NCI-H2029 (cell line): ENCODE measurements at places on chromosomes 6 and 20.
A peak's percentile ranks its signal among the peaks of the same experiment; 100 is the strongest.

DNA sequence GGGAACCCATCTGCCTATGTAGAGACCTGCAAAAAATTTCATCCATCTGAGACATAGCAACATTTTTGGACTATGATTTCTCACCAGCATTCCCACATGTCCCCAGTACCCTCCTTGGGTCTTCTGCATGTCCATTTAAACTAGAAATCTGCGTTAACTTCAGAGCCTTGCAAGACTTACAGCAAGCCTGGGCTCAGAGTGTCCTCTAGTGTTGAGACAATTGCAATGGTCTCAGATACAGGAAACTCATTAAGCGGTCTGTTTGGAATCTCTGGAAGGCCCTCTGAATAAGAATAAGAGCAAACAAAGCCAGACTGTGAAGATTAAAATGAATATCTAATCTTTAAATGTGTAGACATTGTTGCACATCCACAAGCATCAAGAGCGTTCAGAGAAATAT is 20.5 kb upstream of the PI3 start:
- no peak for DNase-seq

DNA sequence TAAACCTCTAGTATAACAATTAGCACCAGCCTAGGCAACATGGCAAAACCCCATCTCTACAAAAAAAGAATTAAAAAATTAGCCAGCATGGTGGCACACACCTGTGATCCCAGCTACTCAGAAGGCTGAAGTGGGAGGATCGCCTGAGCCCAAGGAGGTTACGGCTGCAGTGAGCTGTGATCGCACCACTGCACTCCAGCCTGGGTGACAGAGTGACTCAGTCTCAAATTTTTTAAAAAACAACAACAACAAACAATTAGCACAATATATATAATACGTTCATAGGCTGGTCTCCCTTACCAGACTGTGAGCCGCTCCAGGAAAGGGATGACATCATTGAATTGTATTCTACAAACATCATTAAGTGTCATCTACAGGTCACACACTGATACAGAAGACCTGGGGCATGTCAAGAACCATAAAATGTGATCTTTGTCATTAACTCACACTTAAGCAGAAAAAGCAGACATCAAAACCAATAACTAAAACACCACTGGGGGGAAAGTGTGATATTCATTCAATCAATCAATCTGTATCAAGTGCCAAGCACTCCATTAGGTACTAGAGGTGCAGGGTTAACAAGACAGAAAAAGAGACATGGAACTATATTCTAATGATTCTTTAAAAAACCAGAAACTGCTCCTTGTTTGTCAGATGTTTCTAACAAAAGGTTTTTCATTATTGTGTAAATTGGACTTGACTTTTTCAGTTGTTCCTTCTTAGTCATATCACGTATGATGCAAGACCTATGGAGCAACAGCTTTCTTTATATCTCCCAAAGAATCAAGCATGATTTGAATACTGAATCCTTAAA is 17.8 kb downstream of the MAP3K5 start:
- peak; percentile 15 for DNase-seq

DNA sequence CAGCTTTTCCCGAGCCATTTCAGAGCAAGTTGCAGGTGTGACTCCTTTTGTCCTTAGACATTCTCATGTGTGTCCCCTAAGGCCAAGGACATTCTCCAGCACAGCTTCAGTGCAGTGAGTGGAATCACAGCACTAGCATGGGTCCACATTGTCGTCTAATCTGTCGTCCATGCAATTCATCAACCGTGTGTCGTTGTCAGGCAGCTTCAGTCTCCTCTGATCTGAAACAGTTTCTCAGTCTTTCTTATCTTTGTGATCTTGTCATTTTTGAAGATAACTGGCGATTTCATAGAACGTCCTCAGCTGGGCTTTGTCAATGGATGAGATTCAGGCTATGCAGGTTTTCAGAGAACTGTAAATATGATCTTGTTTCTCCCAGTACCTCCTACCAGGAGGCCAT is 31.7 kb downstream of the CST2 start:
- DNase-seq, result no peak

GRCh38 chr6:26187981-26188635 is 100.9 kb downstream of the HFE start:
- no peak for DNase-seq

DNA sequence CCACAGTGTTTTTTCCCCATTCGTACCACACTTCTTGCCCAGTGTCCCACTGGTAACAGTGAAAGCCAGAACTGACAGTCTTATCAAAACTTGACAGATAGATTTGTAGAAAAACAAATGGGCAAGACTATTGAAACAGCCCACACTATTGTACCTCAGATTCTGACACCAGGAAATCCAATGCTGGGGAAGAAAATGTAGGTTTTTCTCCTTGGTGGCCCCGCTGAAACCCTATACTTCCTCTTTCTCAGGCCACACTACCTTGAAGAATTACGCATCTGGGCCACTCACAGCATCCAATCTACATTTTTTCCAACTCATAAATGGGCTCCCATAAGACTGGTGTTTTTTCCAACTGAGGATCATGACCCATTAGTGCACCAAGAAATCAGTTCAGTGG is 90.9 kb upstream of the HDDC2 start:
- no peak for DNase-seq

- no peak for DNase-seq
These were observed 91.4 kb downstream of the FIG4 start for GRCh38 chr6:109782491-109782999.

DNA sequence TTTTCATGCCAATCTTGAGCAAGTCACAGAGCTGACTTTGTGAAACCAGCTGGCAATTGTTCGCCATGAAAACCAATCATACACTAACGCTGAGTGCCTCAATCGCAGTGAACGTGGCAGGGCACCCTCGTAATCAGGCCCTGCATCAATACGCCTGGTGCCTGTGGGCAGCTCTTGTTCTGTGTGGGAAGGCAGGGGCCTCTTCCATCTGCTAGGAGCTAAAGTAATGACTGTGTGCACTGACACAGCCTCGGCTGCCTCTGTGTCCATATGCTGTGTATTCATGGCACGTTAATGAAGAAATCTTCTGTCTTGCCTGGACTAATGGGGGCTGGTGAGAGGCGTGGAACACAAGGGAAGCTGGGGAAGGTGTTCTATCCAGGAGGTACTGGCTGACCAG is 27.8 kb upstream of the SYNDIG1 start:
- DNase-seq, result no peak

- DNase-seq, result peak; percentile 71
These were observed 25.4 kb downstream of the DIDO1 start for GRCh38 chr20:62900692-62901584.

GRCh38 chr6:26332408-26332807 is 32.6 kb upstream of the BTN3A2 start:
- no peak for DNase-seq

GRCh38 chr6:152272486-152272885 is 364.7 kb downstream of the SYNE1 start:
- DNase-seq, result no peak

GRCh38 chr20:1274485-1275311 is 8.6 kb downstream of the SNPH start:
- DNase-seq, result peak; percentile 87

GRCh38 chr6:41023114-41023513 is 15.9 kb downstream of the UNC5CL start:
- DNase-seq, result no peak

GRCh38 chr6:129730477-129731165 is 20.6 kb upstream of the ARHGAP18 start:
- no peak for DNase-seq
